ENCODE measurements at places on chromosomes 12 and 14. TPM values are rescaled to one million over a fixed set of nuclear protein-coding genes. Genes with fewer than 3 reads are reported as not detected.

GRCh38 chr14:66233591-66233990, 252.6 kb upstream of the CCDC196 start:
- DNase-seq: no peak

DNA sequence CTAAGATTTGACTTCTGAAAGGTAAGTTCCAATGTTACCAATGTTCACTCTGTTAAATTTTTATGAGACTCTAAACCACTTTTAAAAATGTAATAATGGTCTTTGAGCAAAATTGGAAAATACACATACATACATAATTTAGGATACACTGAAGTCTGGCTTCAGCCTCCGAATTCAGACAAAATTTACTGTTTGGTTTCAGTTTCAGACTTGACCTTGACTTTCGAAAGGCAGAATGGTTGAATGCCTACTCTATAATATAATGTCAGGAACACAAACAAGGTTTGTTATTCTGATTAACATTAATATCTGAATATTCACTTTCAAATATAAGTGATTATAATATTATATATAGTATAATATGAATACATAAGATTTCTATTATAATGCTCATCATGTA, 74.1 kb upstream of the KRAS start:
- no peak for DNase-seq

CDCA4 gene
- 56.8 TPM for total RNA-seq

DNA sequence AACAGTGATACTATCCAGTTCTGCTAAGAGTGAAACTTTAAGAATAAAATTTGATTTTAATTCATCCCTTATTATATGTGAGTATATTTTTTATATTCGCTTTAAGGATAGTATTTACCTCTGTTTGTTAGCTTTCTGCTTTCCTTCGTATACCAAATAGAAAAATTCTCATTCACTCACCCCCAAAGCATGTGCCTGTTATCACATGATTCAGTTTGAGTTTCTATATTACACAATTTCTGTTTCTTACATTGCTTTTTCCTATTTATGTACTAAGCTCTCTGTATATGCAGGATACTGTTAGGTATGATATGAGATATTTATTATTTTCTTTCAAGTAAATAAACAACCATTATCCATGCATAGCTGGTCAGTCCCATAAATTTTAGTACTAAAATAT, 275.2 kb downstream of the FBXL14 start:
- no peak for DNase-seq

CACNA1C gene
- 0.14 TPM for total RNA-seq

ASB2 gene
- total RNA-seq: 43.3 TPM

TPPP2 gene
- not detected for total RNA-seq

DNA sequence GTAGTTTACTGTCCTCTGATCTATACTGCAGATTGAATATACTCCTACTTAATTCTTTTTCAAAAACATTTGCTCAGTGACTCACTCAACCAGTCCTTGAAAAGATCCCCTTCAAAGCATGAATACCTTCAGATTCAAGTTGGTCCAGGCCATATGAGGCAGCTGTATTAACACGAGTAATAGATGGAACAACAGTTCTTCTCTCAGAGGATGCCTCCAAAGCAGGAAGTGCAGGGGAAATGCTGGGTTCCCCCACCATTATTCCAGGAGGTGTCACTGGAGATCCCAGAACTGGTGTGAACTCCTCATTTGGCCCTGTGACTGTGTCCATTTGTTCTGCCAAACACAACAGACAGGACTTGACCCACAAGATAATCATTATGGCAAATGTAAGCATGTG, 20.6 kb downstream of the ARMH4 start:
- DNase-seq: no peak

ABCD2 gene
- total RNA-seq: 10.0 TPM

GPR84 gene
- total RNA-seq: 3.8 TPM

- no peak for DNase-seq
These were observed 6.5 kb downstream of the PHLDA1 start for GRCh38 chr12:76024942-76025600.

ANO2 gene
- total RNA-seq: not detected

DNA sequence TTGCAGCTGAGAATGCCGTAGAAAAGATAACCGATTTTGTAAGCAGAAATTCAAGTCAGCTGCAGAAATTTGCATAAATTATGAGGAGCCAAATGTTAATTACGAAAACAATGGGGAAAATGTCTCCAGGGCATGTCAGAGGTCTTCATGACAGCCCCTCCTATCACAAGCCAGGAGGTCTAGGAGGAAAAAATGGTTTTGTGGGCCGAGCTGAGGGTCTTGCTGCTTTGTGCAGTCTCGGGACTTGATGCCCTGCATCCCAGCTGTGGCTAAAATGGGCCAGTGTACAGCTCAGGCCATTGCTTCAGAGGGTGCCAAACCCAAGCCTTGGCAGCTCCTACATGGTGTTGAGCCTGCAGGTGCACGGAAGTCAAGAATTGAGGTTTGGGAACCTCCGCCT, 131.2 kb upstream of the PDE3A start:
- no peak for DNase-seq

GRCh38 chr12:78343657-78344056, 513.0 kb downstream of the NAV3 start:
- no peak for DNase-seq

- DNase-seq: peak; percentile 56
These were observed 1.2 kb downstream of the GSC start for GRCh38 chr14:94768521-94769390.

DNA sequence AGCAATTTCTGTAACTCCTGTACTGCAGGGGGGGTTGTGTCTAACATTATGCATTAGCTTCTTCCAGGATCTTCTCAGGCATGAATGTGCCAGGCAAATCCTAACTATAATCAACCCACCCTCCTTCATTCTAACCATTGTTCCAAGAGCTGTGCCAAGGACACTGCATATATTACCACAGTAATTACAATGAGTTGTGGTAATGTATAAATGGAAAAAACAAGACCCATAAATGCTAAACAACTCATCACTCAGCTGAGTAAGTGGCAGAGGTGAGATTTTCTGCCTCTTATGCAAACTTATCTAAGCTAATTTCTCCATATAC, 80.6 kb downstream of the PRKD1 start:
- DNase-seq: no peak

DNA sequence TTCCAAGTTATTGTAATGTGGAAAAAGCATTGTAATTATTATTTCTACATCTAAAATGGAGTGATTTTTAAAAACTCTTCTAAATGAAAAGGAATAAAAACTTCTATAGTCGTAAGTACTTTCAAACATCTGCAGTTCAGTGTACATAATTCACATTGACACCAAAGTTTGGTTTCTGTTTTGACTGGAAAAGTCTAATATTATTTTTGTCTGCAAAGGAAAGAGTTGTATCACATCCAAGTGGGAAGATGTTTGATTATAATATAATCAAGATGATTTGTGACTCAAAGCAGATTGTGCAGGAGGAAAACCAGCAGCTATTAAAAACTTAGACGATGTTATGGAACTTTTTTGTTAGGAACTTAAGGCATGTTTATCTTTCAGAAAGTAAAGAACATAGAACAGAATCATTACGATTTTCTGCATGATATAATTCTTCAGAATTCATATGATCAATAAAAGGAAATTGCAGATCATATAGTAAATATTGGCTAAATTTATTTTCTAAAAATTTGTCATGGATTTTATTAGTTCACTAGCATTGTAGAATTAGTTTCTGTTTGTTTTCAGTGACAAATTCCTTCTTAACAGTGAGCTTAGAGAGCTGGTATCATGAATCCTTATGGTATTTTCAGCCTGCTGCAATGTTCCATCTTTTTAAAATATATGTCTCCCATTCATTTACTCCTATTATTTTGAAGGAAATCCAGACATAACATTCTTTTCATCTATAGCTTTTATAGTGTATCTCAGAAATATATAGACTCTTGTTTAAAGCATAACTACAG, 145.8 kb downstream of the MIPOL1 start:
- no peak for DNase-seq

- DNase-seq: no peak
These were observed 16.4 kb downstream of the TMEM63C start for GRCh38 chr14:77197988-77198387.

- DNase-seq: no peak
These were observed 381.0 kb downstream of the NOVA1 start for GRCh38 chr14:26216786-26217185.

- DNase-seq: no peak
These were observed 383.5 kb downstream of the ZFP36L1 start for GRCh38 chr14:68409387-68409786.

DNA sequence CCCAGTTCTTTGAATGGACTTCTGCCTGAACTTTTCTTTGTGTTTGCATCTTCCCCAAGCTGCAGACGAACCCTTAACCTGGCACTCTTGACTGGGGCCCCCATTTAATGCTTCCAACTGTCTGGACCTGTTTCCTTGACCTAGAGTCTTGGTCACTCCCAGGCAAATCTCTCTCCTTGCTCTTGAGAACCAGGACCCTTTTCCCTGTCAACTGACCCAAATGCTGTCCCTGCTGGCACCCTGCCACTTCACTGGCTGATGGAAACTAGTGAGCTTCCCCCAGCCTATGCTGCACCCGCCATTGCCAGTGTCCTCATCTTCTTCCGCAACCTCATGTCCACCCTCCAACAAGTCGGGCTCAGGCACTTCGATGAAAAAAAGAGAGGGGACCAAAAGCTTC, 79.5 kb downstream of the PRIMA1 start:
- no peak for DNase-seq

CISTR gene
- not detected for total RNA-seq

DNA sequence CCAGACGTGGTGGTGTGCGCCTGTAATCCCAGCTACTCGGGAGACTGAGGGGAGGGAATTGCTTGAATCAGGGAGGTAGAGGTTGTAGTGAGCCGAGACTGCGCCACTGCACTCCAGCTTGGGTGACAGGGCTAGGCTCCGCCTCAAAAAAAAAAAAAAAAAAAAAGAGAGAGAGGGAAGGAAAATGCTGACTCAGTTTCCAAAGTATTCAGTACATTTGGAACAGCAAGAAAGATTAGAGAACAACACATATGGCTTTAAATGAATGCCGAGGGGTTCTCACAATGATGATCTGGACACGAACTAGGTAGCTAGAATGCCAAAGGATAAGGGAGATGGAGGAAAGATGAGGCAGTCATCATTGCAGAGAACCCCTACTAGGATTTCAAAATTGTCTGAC, 97.4 kb downstream of the NAV3 start:
- no peak for DNase-seq

GRCh38 chr12:42638697-42639096, 49.2 kb upstream of the PRICKLE1 start:
- no peak for DNase-seq

- no peak for DNase-seq
These were observed 5.6 kb upstream of the SYNJ2BP start for GRCh38 chr14:70422538-70422937.

Data from activated T-cell treated with anti-CD3 and anti-CD28 coated beads, Interleukin-2, amount 50 U/mL, for 72 hours (primary cell).